ENCODE measurements at places on chromosomes 7 and 10.

GRCh38 chr10:35369049-35369611, 32.8 kb downstream of the CCNY start:
- DNase-seq, result no peak

DNA sequence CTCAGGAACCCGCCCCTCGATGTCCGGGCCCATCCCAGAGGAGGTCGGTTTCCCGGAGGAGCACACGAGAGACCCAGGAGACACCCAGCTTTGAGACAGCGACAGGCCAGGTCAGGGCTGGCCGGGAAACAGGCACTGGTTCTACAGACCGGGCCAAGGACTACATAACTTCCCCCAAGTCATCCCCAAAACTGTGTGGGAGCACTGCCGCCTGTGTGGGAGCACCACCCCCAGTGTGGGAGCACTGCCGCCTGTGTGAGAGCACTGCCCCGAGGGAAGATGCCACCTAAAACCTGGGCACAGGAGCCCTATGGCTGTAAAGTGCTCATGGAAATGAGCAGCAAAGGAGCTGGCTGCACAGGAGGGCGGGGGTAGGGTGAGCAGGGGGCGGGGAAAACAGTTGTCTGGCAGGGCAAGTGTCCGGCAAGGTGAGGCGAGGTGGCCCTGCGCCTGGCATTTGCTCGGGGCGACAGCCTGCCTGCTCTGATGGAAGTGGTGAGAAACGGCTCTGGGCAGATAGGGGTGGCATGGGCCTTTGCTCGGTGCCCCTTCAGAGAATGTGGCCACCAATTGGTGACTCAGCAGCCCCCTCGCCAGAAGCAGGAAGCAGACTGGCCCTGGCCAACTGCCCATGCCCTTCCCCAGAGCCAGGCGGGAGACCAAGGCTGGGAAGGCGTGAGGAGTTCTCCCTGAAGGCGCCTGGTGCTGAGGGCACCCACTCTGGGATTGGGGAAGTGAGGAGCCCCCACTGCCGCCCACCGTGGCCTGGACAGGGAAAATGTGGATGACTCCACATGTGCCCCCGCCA, 26.2 kb downstream of the PAPOLB start:
- no peak for DNase-seq

GRCh38 chr10:51599647-51600046, 99.7 kb downstream of the CSTF2T start:
- no peak for DNase-seq

- no peak for DNase-seq
Observed at GRCh38 chr7:2438186-2438585, 34.8 kb downstream of the CHST12 start.

Measured in Caki2 (cell line).